A549 treated with Mapracorat at 1 μM for 4 hours (cell line): ENCODE measurements at places on chromosomes 16 and 17. TPM values are rescaled to one million over a fixed set of nuclear protein-coding genes. Genes with fewer than 3 reads are reported as not detected.

KLHL11 gene
- total RNA-seq: 2.0 to 3.0 TPM (median 2.9 TPM) in 5 replicates

FA2H gene
- total RNA-seq: 28.5 to 33.6 TPM (median 31.6 TPM) in 5 replicates

CRYBA1 gene
- 0.27 TPM in 1 of 5 replicates, not detected in the others for total RNA-seq

PRDM7 gene
- not detected in 5 replicates for total RNA-seq

IL21R gene
- 0.06 to 0.11 TPM in 2 of 5 replicates, not detected in the others for total RNA-seq
